Ureter (tissue), 1 donor: ENCODE measurements at places on chromosomes 4 and X.

DNA sequence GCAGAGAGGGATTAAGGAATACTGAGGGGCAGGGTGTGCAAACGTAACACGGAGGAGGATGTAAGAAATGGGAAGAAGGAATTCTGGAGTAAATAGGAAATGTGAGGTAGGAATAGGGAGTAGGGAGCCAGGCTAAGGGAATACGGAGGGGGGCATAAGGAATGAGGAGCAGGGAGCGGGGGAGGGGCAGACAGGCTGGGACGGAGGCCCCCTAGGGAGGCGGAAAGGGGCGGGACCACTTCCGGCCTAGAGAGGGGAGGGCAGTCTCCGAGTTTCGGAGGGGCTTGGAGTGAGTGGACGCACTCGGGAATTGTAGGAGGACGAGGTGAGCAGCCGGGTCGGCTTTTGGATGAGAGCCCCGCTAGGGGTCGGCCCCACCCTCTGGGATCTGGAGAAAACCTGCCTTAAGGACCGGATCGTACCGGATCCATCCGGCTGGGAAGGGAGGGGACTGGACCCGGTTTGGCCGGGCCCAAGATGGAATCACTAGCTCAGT, 612 bp downstream of the MAGED2 start:
- peak; percentile 75 for DNase-seq

DNA sequence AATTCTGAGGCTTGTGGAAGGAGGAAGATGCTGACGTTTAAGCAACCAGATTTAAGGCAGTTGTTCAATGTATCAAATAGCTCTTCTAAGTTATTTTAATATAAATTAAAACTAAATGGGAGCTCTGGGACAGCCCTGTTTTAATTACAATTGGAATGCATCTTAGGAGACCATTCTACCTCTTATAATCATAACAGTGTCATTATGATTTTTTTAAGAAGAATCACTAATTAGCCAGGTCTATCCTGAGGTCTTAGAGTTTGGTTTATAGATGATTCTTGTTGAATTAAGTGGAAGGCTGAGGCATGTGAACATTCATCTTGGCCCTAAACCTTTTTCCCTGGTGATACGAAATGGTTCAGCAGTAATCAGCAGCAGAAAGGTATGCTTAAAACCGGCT, 113.4 kb downstream of the CEP135 start:
- DNase-seq: no peak

- DNase-seq: no peak
Observed at GRCh38 chr4:169416997-169417396, 146.2 kb upstream of the SH3RF1 start.

- no peak for DNase-seq
Observed at GRCh38 chr4:182818926-182819730, 98.1 kb downstream of the DCTD start.

- no peak for DNase-seq
Observed at GRCh38 chrX:104918122-104918521, 302.4 kb downstream of the TEX13A start.

- no peak for DNase-seq
Observed at GRCh38 chr4:40199999-40200874, 3.4 kb downstream of the RHOH start.

DNA sequence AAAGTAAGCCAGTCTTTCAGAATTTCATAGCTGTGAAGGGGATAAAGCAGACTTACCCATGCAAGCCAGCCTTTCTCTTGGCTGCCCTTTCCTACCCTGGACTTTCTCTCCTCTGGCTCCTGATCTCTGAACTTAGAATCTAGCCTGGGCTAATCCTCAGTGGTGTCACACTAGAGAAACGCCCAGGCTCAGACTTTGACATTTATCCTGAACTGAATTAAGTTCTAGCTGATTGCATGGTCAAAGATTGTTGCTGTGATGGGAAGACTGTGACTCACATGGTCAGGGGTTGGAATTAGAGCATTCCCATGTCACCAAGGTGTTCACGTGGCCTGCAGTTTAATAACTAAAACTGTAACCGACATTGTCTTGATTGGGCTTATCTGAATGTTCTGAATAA, 469.5 kb upstream of the FAT1 start:
- no peak for DNase-seq

GRCh38 chrX:63275127-63275526, 76.0 kb downstream of the SPIN4 start:
- no peak for DNase-seq

GRCh38 chrX:41922431-41923151, 763 bp downstream of the CASK start:
- no peak for DNase-seq

- no peak for DNase-seq
Observed at GRCh38 chr4:157225096-157225495, 4.6 kb downstream of the GRIA2 start.
